ENCODE measurements at places on chromosomes 4 and X.

GRCh38 chrX:12301288-12301687 is 163.0 kb downstream of the FRMPD4 start:
- no peak for DNase-seq

GRCh38 chr4:185255868-185256267 is 46.5 kb downstream of the SNX25 start:
- no peak for DNase-seq

DNA sequence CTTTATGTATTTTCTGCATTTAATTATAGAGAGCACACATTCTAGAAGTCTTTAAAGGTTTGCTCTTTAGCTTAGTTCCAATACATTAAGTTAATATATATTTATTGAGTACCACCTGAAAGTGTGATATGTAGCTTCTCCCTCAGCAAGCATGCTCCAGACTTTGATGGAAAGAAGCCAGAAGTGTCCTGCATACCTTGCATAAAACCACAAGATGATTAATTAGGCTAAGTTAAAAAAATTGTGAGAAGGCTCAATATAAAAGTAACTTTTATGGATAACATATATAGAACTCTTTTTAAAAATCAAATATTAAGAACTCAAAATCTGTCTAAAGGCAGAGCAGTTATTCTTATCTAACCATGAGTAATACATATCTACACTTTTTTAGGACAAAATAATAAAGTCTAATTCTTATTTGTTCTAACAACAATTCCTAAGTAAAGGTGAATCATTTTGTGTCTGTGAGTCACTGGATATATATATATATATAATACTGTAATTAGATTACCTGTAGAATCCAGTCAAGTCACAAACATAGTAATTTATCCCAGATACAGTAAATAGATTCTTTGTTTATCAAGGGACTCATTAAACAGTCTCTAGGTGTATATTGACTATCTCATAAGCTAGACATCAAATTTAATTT is 51.2 kb downstream of the INTS12 start:
- no peak for DNase-seq

- DNase-seq, result peak; percentile 89
These were observed 24.7 kb downstream of the SEC24D start for GRCh38 chr4:118810991-118811764.

All from stromal cell of bone marrow (primary cell).